Activated CD8-positive, alpha-beta memory T cell treated with anti-CD3 and anti-CD28 coated beads for 4 hours (primary cell): ENCODE measurements at places on chromosomes 3 and 15.

GRCh38 chr15:41794081-41794480 is 19.8 kb downstream of the MAPKBP1 start:
- DNase-seq, result no peak

DNA sequence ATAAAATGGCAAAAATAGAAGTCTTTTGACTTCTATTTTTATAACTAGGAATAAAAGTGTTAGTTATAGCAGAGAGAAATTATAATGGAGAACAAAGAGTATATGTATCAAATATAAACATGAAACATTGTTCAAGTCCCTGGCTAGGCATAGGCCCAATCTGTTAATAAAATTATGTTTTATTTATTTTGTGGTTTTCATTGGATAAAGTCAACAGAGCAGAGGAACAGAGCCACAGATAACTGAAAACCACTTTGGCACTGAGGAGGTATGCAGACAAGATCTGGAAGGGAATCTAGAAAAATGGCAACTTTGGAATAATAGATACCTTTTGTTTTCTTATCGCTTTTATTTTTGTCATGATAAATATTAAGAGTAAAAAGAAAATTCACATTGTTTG is 50.4 kb upstream of the ICE2 start:
- DNase-seq, result no peak

GRCh38 chr15:38578626-38579025 is 14.0 kb upstream of the RASGRP1 start:
- DNase-seq, result no peak

DNA sequence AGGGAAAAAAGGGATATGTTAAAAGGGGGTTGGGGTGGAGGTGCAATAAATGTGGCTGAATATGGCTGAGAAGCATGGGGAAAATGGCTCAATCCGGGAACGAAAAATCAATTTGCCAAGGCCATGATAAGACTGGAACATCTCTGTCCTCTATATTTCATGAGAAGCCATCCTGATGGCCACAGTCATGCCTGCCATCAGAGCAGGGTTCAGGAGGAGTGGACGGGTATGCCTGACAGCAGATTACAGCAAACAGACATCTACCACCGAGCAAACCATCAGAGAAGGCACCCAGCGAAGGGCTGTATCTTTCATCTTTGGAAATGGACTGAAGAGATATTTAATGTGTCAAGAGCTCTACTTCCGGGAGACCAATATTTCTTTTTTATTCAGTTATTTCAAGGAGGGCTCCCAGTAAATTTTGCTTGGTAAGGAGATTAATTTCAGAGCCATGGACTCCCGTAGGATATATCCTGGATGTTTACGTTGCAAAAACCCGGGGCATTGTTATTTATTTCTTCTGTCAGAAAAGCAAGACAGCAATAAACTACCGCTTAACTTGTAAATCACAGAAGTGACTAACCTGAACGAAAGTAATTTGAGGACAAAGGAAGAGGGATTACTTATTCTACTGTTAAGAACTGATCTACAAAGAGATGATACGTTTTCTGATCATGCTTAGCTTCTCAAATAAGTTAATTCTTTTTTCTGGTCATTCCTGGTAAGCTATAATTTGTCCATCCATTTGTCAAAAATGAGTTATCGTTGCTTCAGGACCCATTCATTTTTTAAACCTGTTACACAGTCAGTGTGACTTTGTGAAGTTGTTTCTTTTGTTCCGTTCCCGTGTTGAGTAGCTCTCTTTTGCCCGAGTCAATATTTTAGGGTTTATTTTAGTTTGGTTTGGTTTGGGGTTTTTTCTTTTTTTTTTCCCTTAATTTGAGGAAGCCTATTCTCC is 80.6 kb upstream of the CHD2 start:
- no peak for DNase-seq

DNA sequence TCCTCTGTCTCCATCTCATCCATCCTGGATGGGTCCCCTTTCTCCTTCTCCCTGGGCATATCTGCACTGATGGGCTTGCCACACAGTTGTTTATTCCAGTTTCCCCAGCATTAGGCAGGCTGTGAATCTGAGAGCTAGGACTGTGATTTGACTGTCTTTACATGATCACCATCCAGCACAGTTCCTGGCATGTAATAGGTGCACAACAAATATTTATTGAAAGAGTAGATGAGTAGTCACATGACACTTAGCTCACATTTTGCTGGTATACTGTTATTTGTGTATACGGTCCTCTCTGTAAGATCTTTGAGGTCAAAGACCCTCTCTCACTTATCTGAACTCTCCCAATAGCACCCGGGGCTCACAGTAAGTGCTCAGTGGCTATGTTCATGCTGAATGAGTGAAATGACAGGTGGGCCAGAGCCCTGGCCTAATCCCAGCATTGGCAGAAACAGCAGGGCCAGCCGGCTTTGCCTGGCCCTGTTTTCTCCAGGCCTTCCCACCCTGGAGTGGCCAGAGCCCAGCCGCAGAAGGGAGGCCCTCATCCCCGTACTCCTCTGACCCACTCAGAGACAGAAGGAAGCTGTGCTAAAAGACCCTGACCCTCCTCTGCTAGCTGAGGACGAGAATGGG is 16.2 kb upstream of the BAHD1 start:
- no peak for DNase-seq
